Astrocyte (in vitro differentiated cells and primary cell): ENCODE measurements at places on chromosomes 5 and 9. TPM values are rescaled to one million over a fixed set of nuclear protein-coding genes. Genes with fewer than 3 reads are reported as not detected.

DNA sequence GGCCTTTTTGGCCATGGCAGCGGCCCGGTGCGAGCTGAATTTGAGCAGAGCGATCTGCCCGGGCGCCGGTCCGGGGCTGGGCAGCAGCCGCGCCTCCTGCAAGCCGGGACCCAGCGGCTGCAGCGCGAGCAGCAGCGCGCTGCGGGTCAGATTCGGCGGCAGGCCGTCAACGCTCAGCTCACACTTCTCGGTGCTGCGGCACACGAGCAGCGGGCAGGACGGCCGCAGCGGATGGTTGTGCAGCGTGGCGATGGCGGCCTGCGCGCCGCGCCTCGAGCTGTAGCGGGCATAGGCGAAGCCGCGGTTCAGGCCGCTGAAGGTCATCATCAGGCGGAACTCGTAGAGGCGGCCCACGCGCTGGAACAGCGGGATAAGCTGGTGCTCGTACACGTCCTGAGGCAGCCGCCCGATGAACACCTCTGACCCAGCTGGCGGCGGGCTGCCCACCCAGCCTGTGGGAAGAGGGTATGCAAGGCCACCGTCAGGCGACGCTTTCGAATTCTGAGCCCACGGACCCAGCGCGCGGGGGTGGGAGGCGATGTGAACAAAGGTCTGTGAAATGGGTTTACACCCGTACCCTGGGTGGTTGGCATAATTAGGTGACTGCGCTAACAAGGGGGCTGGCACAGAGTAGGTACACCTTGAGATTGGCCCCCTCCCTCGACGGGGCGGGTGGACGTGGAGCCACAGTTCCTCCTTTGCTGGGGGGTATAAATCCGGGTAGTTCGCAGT is 755 bp downstream of the DND1 start:
- DNase-seq: no peak
- H3K36me3 ChIP-seq: peaks cover 45% of the 10 kb centered on the region
- no peak overlapping the region for H3K27ac ChIP-seq
- H3K4me3 ChIP-seq: no peak overlapping the region
- H3K4me1 ChIP-seq: no peaks in the 10 kb centered on the region

GRCh38 chr5:172727551-172727950 is 43.4 kb downstream of the DUSP1 start:
- H3K27ac ChIP-seq: no peak overlapping the region
- no peaks in the 10 kb centered on the region for H3K36me3 ChIP-seq
- no peak for DNase-seq
- no peaks in the 10 kb centered on the region for H3K27me3 ChIP-seq

DNA sequence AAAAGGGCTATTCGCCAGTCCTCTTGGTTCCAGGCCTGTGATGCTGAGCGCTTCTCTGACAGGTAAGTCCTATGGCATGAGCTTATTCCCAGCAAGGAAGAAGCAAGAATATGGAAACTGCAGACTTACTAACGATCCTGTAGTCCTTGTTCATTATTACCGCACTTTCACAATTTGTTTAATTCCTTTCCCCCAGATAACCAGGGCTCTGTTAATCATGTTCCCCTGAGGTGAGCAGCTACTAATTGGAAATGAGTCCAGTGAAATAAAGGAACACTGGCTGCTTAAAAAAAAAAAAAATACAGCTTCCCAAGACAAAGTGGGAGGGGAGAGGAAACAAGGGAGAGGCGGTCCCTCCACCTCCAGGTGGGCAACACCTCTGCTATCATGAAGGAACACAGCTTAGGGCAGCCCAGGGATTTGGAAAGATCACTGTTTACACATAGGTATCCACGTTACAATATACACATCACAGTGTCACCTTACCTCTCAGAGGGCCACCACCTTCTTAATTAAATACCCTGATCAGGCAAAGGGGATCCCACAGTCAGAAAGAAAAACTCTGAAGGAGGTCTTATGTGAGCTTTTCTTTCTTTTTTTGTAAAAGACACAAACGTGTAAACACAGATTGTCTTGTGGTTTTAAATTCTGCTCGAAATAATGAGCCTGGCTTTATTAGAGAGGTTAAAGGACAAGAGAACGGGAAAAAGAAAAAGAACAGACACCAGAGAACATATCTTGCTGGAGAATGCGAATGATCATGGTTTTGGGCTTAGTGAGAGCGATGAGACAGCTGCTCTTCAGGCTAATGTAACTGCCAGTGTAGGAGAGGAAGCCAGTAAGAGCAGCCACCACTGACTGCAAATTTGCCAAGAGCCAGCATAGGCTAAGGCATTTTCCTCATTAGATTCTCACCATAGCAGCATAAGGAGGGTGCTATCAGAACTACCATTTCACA is 258.6 kb downstream of the CRB2 start:
- H3K36me3 ChIP-seq: no peaks in the 10 kb centered on the region
- no peak overlapping the region for H3K27ac ChIP-seq
- no peaks in the 10 kb centered on the region for H3K4me1 ChIP-seq
- DNase-seq: no peak

- H3K36me3 ChIP-seq: no peaks in the 10 kb centered on the region
- no peaks in the 10 kb centered on the region for H3K27me3 ChIP-seq
- H3K4me3 ChIP-seq: no peak overlapping the region
- DNase-seq: no peak
- H3K27ac ChIP-seq: no peak overlapping the region
Observed at GRCh38 chr5:32955814-32956213, 244.7 kb downstream of the NPR3 start.

The TMEM252 gene
- not detected in 2 replicates for total RNA-seq

DNA sequence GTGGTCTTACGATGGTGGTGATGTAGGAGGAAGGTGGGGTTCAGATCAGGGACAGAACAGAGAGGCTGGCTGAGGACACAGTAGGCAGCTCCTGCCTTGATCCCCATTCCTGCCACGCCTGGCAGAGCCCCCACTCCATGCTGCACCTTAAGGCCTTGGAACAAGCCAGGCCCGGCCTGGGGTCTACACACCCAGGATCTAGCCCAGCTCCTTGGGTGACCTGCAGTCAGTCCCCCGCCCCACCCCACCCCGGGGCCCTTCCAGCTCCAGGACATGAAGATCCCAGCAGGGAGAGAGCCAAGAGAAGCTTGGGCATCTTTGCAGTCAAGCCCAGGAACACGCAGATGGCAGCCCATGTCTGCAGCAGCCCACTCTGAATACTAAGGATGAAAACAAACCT is 34.7 kb downstream of the WHRN start:
- no peaks in the 10 kb centered on the region for H3K27me3 ChIP-seq
- H3K4me3 ChIP-seq: no peak overlapping the region
- H3K27ac ChIP-seq: no peak overlapping the region
- H3K36me3 ChIP-seq: no peaks in the 10 kb centered on the region

DNA sequence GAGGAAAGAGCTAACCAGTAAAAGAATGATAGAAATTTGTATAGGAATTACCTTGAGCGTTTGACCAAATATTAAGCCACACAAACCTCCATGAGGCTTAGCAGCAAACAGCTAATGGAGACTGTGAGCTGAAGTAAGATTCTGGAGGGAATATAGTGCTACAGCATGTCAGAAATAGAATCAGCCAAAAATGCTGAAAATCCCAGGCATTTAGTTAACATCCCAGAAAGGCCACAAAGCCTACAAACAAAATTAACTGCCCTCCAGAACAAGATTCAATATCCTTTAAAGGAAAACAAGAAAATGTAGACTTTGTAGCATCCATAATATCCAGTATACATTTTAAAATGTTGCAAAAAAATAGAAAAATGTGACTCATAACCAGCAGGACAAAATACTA is 257.8 kb upstream of the TUSC1 start:
- no peaks in the 10 kb centered on the region for H3K27me3 ChIP-seq
- no peaks in the 10 kb centered on the region for H3K36me3 ChIP-seq
- no peak overlapping the region for H3K27ac ChIP-seq
- DNase-seq: no peak
- H3K4me1 ChIP-seq: no peaks in the 10 kb centered on the region

The FOXD4L5 gene
- total RNA-seq: 0.11 TPM in 1 of 2 replicates, not detected in the other
